ENCODE measurements at places on chromosomes 3 and 15. TPM values are rescaled to one million over a fixed set of nuclear protein-coding genes. Genes with fewer than 3 reads are reported as not detected.

GRCh38 chr3:156299569-156299968 lies 179.2 kb downstream of the KCNAB1 start:
- no peak for DNase-seq

GRCh38 chr3:25783661-25784512 lies 644 bp upstream of the NGLY1 start:
- no peak for DNase-seq

GRCh38 chr3:78322780-78323179 lies 1282.9 kb downstream of the ROBO2 start:
- DNase-seq: no peak

DNA sequence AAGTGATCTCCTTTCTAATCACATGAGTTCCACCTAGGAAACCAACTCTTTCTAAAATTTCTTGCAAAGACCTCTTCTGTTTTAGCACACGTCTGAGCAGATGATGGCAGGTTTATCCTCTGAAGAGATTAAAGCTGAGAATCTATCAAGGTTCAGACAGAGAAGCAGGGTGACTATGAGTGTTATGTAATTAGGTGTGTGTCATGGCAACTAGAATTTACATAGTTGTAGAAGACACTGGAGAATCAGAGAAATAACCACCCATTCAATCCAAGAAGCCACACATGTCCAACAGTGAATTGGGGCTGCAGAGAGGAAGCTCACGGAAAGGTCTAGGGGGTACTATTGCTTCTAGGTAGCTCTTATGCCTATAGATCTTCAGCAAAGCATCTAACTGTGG lies 600.5 kb downstream of the PYDC2 start:
- no peak for DNase-seq

GRCh38 chr3:37531066-37531720 lies 330.5 kb upstream of the CTDSPL start:
- DNase-seq: no peak

GRCh38 chr3:55690726-55691125 lies 203.6 kb upstream of the WNT5A start:
- DNase-seq: no peak

- no peak for DNase-seq
Measured at GRCh38 chr15:44719293-44719999, 8.1 kb downstream of the B2M start.

DNA sequence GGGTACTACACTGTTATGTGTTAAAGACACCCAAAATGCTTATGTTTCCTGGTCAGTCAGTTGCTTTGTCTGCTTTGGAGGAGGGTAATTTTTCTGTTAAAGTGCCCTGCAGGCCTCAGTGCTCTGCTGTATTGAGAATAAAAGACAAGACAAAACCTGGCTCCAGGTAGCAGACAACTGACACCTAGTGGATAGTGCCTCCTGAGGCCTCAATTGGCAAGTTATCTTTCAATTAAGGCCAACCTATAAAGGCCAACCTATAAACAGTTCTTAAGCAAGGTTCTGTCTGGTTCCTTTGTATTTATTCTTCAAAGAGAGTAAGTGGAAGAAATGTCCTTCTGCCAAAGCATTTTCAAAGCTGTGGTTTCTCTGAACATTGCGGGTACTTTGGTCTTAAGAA lies 773.8 kb downstream of the MECOM start:
- DNase-seq: no peak

DNA sequence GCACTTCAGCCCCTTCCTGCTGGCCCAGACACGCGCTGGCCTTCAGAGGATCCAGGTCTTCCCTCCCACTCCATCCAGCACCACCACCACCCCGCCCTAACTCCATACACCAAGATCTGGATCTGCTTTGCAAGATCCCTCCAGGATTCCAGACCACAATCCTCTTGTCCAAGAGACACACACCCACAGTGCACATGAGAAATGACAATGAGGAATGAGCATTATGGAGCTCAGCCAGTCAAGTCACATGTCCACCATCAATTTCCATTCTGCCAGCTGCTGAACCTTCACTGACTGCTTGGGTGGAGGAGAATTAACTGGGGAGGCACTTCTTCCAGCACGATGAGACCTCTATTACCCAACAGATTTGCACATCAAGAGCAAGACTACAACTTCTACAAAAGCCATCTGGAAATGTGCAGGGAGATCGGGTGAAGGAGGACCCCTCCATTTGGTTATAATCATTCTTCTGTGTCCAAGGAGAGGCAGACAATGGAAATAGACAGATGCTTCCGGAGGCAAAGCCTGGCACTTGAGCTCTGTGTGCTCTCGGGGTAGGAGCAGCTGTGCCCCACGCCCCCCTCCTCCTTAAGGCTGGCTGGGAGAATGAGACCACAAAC lies 12.3 kb upstream of the SPATA12 start:
- no peak for DNase-seq

DNA sequence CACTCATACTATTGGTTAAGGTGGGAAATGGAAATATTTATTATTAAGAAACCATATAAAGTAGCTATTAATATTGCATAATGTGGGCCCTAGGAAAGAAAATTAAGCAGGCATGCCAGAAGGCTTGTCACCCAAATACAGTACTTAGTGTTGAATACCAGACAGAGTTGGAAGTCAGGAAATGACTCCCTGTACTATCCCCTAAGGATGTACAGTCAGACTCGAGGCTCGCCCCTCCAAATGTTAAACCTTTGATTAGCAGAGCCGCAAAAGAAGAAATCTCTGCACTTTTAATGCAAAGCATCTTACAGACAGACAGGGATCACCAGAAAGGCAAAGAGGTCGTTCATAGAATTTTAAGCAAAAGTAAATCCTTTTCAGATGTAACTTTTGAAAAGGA lies 11.3 kb upstream of the RBSN start:
- no peak for DNase-seq

- DNase-seq: no peak
Measured at GRCh38 chr3:115790759-115791158, 167.4 kb downstream of the GAP43 start.

DNA sequence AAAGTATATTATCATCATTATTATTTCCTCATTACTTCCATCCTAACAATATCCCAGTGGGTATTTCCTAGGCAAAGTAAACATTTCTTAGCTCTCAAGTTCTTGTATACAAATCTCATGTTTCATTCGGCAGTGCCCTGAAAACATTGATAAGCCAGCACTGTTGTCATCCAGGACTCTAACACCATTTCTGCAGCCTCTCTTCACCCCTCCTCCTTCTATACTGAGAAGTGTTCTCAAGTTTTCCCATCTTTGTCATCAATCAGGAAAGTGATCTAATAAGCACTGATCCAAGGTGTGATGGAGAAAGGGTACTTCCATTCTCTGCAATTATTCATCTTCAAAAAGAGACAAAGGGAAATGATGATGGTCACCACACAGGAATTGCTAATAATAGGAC lies 168.4 kb upstream of the CCDC54 start:
- DNase-seq: no peak

The CCRL2 gene
- total RNA-seq: not detected

The TRPM1 gene
- not detected for total RNA-seq

The CYP1A2 gene
- not detected for total RNA-seq

The AGBL1 gene
- total RNA-seq: not detected

The RAB5A gene
- 59.8 TPM for total RNA-seq

The C3orf85 gene
- total RNA-seq: not detected

Measured in progenitor cell of endocrine pancreas (in vitro differentiated cells).